ENCODE measurements at places on chromosomes 11 and 22. TPM values are rescaled to one million over a fixed set of nuclear protein-coding genes. Genes with fewer than 3 reads are reported as not detected.

GRCh38 chr11:118672846-118673245, 6.6 kb downstream of the TREH start:
- DNase-seq: no peak

- DNase-seq: peak; percentile 45
Observed at GRCh38 chr22:26610072-26610958, 7.5 kb downstream of the CRYBB1 start.

DNA sequence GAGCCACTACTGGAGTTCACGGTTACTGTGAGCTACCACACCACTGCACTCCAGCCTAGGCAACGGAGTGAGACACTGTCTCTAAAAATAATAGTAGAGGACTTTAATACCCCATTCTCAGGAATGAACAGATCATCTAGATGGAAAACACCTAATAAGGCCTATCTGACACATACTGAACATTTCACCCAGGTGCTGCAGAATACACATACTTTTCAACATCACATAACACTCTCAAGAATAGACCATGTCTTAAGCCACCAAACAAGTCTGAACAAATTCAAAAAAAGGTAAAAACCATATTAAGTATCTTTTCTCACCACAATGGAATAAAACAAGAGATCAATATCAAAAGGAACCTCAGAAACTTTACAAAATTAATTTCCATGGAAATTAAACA, 37.9 kb downstream of the DDIAS start:
- DNase-seq: no peak

GRCh38 chr22:22748756-22749155, 104.3 kb downstream of the GGTLC2 start:
- DNase-seq: no peak

GRCh38 chr22:23158516-23159290, 13.4 kb downstream of the RAB36 start:
- DNase-seq: no peak

GRCh38 chr11:104731890-104732289, 166.4 kb downstream of the CASP12 start:
- DNase-seq: no peak

GRCh38 chr11:116541460-116541859, 231.3 kb downstream of the BUD13 start:
- DNase-seq: no peak

- no peak for DNase-seq
Observed at GRCh38 chr11:87473174-87473573, 435.4 kb downstream of the TMEM135 start.

- DNase-seq: no peak
Observed at GRCh38 chr11:96127596-96127959, 203.7 kb upstream of the MTMR2 start.

GRCh38 chr22:38919631-38920190, 37.7 kb upstream of the APOBEC3A start:
- DNase-seq: no peak

GRCh38 chr22:33757041-33757801, 163.1 kb downstream of the LARGE1 start:
- DNase-seq: no peak

DNA sequence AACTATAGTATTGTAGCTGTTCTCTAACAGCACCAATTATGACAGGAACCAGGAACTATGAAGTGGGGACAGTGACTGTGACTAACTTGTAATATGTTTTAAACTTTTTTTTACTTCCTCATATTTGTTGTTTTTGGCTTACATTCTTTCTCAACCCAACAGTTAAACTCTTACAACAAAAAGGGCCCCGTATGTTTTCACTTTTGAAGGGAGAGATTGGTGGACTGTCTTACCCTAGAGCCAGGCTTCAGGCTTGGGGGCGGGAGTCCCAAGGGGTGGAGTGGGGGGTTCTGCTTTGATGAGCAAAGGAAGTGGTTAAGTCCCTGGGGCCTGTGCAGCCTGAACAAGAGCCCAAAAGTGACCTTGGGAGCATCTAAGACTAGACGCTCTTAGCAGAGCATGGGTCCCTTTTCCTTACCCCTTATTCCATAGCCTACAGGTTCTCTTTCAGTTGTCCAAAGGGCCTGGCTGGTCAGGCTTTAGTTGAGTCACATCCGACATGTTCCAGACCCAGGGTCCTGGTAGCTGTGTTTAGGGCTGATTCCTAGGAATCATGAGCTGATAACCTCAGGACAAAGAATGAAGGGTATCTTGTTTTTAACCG, 38.8 kb downstream of the STIM1 start:
- no peak for DNase-seq

DNA sequence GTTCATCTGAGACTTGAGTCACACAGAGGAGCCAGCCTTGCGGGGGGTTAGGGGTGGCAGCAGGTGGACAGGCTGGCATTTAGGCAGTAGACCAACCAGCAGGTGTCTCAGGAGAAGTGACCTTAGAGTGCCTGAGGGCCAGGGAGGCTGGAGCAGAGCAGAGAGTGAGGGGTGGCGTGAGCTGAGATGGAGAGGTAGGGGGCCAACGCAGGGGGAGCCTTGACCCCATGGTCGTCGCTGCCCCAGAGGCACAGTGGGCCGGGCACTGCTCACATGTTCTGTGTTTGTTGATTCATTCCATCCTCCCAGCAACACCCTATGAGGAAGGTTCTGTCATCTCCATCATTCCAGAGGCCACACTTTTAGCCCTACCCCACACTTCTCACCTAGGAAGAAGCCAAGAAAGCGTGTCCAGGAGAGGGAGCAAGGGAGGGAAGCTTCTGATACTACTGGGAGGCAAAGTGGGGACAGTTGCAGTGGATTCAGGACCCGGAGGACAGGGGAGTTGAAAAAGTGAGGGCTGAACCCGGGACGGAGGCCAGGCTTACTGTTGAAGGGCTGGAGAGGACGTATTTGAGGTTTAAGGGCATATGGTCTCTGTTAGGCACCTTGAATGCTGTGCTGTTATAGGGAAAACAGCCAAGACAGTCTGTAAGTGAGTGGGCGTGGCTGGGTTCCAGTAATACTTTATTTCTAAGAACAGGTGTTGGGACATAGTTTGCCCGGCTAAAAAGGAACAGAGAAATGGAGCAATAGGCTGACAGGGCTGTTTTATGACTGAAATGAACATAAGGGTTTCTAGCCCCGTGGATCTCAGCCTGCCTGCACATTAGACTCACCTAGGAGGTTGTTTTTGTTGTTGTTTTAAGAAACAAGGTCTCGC, 7.3 kb downstream of the SART1 start:
- no peak for DNase-seq

DNA sequence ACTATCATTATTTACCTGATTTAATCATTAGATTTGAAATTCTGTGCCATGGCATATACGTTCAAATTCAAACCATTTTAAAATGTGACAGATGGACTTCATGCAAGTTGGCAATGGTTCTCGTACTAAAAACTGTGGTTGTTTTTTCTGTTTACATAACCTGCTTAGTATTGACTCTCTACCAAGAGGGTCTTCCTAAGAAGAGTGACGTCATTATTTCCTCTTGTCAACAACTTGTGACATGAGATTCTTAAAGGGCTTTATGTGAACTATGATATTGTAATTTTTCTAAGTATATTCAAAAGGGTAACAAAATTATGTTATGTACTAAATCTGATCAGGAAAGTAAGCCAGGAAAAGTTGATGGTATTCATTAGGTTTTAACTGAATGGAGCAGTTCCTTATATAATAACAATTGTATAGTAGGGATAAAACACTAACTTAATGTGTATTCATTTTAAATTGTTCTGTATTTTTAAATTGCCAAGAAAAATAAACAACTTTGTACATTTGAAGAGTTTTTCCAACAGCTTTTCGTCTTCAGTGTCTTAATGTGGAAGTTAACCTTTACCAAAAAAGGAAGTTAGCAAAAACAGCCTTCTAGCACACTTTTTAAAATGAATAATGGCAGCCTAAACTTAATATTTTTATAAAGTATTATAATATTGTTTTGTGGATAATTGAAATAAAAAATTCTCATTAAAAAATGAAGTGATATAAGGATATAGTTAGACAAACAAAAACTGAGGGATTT, 87.0 kb downstream of the GRK3 start:
- no peak for DNase-seq

- DNase-seq: no peak
Observed at GRCh38 chr11:130151196-130151595, 8.4 kb upstream of the ST14 start.

- no peak for DNase-seq
Observed at GRCh38 chr11:86523738-86524619, 148.4 kb downstream of the ME3 start.

GRCh38 chr11:109954534-109954933, 138.7 kb upstream of the ZC3H12C start:
- DNase-seq: no peak

GRCh38 chr22:46538814-46539160, 1.4 kb upstream of the CELSR1 start:
- no peak for DNase-seq

DNA sequence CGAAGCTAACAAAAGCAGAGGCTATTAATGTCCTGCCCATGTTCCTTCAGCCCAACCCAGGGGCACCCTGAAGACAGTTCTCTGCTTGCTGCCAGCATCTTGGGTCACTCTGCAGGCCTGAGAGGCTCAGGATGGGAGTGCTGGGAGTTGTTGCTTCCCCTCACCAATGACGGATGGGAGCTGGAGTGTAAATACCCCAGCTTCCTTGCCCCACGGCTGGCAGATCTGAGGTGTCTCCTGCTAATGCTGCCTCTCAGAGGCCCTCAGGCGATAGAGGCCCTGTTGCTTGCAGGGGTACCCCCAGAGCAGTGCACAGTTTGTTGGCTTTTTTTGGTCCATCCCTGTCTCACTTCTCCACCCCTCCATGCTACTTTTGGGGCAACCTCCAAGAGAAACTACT, 32.9 kb downstream of the IFT27 start:
- no peak for DNase-seq

DNA sequence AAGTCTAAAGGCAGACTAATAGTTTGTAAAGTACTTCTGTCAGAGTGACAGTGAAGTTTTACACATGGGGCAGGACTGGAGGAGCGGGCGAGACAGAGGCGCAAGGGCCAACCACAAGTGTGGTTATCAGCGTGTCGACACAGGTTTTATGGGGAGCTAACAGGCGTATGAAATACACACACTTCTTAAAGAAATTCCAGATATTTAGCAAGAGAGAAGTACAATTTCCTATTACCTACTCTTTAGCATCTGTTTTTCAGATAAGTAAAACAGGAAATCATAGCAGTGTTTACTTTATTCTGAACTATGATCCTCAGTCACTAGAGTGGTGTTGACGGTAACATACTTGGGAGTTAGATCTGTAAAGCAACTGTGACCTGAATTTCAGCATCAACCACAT, 22.5 kb downstream of the VSIG10L2 start:
- DNase-seq: no peak

Gene TEX12
- not detected for polyA plus RNA-seq

Gene OR2D3
- not detected for polyA plus RNA-seq

Gene SYCE3
- not detected for polyA plus RNA-seq

Gene OR52N4
- 0.71 TPM for polyA plus RNA-seq

Gene OR8A1
- not detected for polyA plus RNA-seq

Gene H19
- polyA plus RNA-seq: not detected

Gene RAB36
- polyA plus RNA-seq: 1.5 TPM

Gene OR4X1
- not detected for polyA plus RNA-seq

Gene LGR4
- polyA plus RNA-seq: 0.07 TPM

Gene CRYBA4
- polyA plus RNA-seq: not detected
